T-helper 1 cell (primary cell): ENCODE measurements at places on chromosomes 12 and 14.
A peak's percentile ranks its signal among the peaks of the same experiment; 100 is the strongest.

GRCh38 chr12:40650038-40650704, 42.1 kb upstream of the CNTN1 start:
- no peak for DNase-seq

DNA sequence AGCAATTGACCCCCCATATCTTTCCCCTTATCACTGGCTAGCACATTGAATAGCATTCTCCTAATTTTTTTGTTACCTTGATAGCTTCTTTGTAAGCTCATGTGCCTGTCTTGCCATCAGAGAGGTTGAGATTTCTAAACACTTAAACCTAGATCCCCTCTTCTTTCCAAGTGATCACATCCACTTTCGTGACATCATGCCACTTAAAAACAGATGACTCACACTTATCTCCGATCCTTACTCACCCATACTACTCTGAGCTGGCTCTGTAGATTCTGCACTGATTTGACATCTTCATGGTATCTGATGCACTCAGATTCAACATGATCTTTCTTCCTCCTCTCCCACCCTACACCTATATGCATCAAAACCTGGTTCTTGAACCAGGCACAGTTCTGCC, 10.5 kb downstream of the GPR137C start:
- no peak for DNase-seq

- DNase-seq = no peak
These were observed 31.3 kb upstream of the LALBA start for GRCh38 chr12:48601013-48601756.

GRCh38 chr14:64541261-64541971, 875 bp downstream of the HSPA2 start:
- DNase-seq = peak; percentile 12

DNA sequence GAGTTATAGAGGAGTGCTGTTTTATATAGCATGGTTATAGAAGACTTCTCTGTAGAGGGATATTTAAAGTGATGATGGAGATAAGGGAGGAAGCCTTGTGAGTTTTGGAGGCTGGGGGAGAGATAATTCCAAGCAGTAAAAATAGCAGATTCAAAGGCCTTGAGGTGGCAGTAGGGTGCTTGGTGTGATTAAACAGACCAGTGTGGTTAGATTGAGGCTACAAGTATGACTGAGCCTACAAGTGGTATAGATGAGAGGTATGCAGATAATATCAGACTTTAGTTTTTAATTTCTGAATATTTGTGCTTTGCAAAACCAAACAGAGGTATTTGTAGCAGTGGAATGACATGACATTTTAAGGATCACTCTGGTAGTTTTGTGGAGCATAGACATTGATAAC, 20.3 kb downstream of the FANCM start:
- no peak for DNase-seq

- DNase-seq = no peak
These were observed 114.0 kb downstream of the ETNK1 start for GRCh38 chr12:22738945-22739344.

DNA sequence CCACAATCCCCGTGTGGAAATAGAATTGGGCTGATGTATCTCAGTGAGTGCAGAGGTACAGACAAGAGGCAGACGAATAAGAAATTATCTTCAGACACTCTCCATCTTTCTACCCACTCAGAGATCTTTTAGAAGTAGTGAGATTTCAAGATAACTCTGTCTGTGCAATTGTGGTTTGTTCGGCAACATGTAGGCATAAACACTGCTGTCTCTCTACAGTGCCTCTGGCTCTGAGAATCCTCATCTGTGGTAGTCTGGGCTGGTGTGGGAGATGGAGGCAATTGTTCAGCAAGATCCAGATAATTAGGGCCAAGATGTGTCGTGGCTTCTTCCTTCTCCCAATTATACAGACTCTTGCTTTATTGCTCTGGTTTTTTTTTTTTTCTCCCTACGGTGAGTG, 3.1 kb downstream of the HOXC13 start:
- no peak for DNase-seq

GRCh38 chr12:79848339-79848738, 86.6 kb downstream of the PPP1R12A start:
- no peak for DNase-seq

GRCh38 chr12:128353301-128353700, 86.3 kb downstream of the TMEM132C start:
- DNase-seq = no peak
